Stimulated activated CD8-positive, alpha-beta memory T cell treated with anti-CD3 and anti-CD28 coated beads, Interleukin-12 subunit alpha, Interleukin-12 subunit beta, amount 100 ng/mL, for 1 hour (primary cell): ENCODE measurements at places on chromosomes 4 and X.

- no peak for DNase-seq
Observed at GRCh38 chrX:95645738-95646137, 1038.9 kb upstream of the DIAPH2 start.

GRCh38 chr4:28001698-28002097, 1141.1 kb downstream of the STIM2 start:
- DNase-seq = no peak

DNA sequence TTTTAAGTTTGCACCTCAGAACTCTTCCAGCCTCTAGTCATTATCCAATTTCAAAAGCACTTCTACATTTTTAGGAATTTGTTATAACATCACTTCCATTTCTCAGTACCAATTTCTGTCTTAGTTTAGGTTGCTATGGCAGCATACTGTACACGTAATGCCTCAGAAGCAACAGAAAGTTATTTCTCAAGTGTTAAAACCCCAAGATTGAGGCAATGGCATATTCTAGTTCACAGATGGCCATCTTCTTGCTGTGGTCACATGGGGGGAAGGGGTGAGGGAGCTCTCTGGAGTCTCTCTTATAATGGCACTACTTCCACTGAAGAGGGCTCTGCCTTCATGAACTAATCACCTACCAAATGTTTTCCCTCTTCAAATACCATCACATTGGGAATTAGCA, 220.3 kb upstream of the CTSO start:
- DNase-seq = no peak

GRCh38 chrX:23637187-23637586, 30.1 kb upstream of the PRDX4 start:
- DNase-seq = no peak

GRCh38 chr4:99658666-99659065, 1.0 kb upstream of the C4orf54 start:
- no peak for DNase-seq

GRCh38 chr4:10180927-10181744, 64.5 kb upstream of the WDR1 start:
- no peak for DNase-seq

GRCh38 chrX:66233209-66233608, 69.2 kb downstream of the HEPH start:
- DNase-seq = no peak
